ENCODE measurements at places on chromosomes 13 and 19.

DNA sequence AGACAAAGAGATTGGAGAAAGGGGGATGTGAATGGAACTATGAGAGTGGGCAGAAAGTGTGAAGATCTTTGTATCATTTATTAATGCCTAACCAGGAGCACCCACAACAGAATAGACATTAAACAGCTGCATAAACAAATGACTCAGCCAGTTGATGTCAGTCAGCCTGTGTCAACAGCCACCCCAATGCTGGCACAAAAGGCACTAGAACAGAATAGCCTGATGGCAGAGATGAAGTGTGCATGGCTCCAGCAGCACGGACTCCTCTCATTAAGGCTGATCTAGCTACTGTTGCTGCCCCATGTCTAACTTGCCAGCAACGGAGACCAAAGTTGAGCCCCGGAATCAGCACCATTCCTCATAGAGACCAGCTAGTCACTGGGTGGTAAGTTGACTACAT is 7.8 kb downstream of the CPB2 start:
- DNase-seq = no peak

GRCh38 chr19:20080656-20081055 is 2.9 kb downstream of the ZNF90 start:
- no peak for DNase-seq

DNA sequence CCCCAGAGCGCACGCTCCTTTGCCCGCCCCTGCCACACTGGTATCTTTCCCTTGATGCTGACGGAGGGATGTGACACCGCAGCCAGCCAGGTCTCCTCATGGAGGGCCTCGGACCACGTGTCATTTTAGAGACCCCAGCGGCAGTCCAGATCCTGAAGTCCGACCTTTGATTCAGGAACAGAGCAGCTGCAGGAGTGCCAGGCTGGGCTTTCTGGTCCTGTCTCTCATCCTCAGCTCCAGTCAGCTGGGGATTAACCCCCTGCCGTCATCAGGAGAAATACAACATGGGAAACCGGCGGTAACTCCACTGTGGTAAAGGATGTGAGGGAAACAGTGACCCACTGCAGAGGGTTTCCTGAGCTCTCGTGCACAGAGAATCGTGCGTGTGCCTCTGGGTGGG is 140.6 kb downstream of the SIPA1L3 start:
- DNase-seq = no peak

DNA sequence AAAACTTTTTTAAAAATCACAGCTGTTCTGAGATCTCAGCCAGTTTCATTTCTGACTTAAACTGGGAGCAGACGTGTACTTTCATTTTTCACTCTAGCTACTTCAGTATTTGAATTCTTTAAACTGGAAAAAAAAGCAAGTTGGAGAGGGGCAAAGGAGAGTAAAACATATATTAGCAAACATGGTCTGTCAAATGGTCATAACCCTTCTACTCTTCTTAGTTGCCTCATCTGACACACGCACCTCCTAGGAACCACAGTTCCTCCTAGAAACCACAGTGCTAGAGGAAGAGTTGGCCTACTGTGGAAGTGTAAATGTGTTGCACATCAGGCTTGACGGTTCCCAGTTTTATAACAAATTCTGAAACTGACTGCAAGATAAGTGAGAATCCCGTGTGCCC is 47.2 kb downstream of the TM9SF2 start:
- no peak for DNase-seq

DNA sequence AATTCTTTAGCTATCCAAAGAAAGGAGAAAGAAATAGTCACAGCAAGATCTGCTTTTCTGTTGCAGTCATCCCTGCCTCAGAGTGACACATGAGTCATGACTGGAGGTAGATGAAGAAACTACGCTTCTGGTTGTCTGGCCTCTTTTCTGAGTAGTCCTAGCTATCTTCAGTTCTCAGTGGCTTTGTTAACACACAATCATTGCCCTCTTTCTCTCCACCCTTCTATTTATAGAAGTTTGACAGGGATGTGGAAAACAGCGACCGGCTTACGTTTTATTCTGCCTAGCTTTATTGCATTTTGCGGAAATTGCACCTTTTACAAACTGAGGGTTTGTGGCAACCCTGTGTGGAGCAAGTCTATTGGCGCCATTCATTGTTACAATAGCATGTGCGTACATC is 26.7 kb downstream of the SPATA13 start:
- no peak for DNase-seq

DNA sequence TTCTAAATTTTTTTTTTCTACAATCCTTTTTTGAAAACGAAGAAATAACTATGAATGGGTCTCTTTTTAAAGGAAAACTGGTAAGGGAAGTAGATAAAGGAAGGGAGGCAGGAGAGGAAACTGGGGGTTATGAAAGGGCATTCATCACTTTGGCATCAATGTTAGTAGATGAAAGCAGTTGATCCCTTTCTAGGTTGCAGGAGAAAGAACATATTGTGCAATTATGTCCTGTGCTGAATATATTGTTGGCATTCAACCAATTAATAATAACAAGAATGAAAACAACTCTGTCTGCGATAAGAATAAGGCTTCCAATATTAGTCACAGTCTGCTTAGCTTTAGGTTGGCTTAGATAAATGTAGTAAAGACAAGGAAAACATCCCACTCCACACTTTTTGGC is 796.8 kb upstream of the KLHL1 start:
- DNase-seq = no peak

DNA sequence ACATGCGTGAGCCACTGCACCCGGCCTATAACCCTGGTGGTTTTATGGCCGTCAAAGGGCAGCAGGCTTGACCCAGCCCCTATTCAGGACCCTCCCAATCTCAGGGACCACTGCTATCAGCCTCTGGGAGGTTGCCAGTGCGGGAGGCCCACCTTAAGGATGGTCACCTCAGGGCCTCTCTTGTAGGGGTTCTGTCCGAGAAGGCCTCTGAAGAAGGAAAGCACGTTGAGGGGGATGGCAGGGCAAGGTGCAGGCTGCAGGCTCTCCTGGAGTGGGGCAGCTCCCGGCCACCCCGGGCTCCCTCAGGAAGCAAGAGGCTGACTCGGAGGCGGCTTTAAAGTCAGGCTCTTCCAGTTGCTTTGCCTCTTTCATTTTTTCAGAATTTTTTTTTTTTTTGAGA is 6.0 kb upstream of the GRTP1 start:
- DNase-seq = no peak

DNA sequence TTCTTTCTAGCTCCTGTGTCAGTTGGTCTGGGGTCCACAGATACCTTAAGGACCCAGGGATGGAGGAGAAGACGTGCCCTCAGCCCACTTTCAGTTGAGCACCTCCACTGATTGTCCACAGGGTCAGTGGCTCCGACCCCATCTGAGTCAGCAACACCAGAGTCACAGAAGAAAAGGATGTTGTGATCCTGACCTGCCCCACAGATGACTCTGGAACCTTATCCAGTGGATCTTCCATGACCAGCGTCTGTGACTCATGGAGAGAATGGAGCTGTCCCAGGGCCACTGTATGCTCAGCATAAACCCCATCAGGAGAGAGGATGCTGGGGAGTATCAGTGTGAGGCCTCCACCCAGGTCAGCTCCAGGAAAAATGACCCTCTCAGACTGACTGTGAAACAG is 22.0 kb downstream of the CEACAM4 start:
- no peak for DNase-seq

GRCh38 chr13:59651479-59651878 is 512.2 kb downstream of the DIAPH3 start:
- DNase-seq = no peak

DNA sequence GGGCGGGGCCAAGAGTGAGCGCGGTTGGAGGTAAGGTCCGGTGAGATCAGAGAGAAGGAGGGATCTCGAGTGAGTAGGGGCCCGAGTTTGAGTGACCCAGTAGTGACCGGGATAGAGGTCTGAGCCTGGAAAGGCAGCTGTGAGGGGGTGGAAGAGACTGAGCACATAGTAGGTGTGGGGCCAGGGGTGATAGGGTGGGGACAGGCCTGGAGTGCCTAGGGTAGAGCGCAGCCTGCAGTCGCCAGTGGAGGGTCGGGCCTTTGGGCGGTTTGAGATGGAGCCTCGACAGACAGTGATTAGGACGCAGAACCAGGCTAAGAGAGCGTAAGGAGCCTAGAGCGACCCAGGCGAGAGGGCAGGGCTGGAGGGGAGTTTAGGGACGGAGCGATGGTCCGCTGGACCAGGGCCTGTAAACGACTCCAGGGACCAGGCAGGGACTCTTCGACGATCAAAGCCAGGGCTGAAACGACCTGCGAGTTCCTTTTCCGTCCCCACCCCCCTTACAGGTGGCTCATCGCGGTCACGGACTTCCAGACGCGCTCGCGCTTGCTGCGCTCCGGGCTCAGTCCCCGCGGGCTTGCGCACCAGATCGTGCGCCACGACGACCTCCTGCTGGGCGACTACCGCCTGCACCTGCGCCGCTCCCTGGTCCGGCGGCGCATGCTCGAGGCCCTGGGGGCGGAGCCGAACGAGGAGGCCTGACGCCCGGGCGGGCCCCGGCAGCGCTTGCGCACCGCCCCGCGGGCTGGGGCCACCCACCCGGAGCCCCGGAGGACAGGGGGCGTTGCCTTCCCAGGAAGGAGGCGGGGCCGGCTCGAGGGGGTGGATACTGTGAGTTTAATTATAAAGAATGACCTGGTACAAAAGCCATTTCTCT is 9.4 kb downstream of the C19orf81 start:
- no peak for DNase-seq

DNA sequence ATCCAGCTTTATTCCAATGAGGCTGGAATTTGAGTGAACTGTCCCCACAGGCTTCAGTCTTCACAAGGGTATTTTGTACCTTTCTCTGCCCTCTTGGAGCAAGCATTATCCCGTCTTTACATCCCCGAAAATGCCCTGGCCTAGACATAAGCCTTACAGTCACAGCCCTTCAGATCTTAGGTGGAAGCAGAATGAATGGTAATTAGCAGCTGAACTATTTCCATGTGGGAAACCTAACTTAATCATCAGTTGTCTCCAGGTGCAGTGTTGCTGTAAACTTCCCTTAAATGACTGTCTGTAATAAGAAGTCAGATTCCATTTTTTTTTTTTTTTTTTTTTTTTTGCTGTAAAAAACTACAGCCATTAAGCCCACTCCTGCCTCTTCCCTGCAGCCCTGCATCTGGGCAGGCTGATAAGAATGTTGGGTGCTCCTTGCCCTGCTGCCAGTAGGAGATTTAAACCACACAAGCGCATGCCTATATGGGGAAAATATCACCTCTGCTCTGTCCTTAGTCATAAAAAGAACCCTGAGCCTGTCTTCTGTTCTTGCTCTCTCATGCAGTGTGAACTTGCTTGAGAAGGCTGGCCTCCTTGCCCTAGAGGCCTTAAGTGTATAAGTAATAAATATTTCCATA is 426.8 kb upstream of the SLITRK5 start:
- DNase-seq = no peak

DNA sequence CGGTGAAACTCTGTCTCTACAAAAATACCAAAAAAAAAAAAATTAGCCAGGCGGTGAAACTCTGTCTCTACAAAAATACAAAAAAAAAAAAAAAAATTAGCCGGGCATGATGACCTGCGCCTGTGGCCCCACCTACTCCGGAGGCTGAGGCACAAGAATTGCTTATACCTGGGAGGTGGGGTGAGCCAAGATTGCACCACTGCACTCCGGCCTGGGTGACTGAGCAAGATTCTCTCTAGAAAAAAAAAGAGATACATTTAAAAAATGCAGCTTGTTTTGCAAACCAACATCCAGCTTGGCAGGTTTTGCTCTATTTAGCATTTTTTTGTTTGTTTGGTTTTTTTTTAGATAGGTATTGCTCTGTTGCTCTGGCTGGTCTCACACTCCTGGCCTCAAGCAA is 6.7 kb upstream of the PGPEP1 start:
- no peak for DNase-seq

- no peak for DNase-seq
Observed at GRCh38 chr13:105048677-105049076, 1486.8 kb downstream of the EFNB2 start.

All from GOT3 (cell line).